ENCODE measurements at places on chromosomes 12 and 14.

DNA sequence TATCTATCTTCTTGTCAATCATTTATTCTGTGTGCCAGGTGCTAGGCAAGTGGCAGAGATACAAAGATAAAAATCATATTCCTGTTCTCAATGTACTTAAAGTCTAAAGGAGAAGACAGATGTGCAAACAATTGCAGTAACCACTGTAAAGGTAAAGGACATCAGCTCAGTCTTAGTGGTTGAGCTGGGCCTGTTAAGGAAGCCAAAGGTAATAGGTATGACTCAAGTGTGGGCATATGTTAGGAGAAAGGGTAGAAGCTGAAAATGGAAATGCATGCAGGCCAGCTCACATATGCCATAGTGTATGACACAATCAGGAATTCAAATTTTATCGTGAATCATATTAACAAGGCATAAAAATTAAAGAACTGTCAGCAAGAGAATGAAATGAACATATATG lies 49.8 kb downstream of the FAR2 start:
- no peak for DNase-seq

DNA sequence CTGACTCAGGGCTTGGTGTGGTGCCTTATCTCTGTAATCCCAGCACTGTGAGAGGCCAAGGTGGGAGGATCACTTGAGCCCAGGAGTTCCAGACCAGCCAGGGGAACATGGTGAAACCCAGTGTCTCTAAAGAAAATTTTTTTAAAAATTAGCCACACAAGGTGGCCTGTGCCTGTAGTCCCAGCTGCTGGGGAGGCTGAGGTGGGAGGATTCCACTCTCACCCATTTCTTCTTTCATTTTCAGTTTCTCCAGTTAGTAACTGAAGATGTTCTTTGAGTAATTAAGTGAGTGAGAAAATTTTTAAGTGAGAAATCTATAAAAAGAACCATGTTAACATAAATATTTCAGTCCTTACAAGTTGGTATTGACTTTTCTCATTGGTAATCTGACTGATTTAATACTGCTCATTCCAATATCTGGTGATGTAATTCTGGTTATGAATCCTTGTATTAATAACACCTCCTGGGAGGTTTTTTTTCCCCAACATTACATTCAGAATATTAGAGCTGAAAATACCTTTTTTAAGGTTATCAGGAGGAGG lies 6.1 kb downstream of the METTL3 start:
- DNase-seq = no peak

DNA sequence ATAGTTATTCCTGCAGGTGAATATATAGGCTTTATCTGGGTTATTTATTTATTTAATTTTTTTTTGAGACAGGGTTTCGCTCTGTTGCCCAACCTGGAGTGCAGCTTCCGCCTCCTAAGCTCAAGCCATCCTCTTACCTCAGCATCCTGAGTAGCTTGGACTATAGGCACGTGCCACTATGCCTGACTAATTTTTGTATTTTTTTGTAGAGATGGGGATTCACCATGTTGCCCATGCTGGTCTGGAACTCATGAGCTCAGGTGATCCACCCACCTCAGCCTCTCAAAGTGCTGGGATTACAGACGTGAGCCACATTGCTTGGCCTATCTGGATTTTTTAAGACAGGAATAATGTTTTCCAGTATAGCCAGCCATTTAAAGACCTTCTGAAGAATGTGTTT lies 2.0 kb downstream of the RAN start:
- no peak for DNase-seq

- DNase-seq = no peak
These were observed 34.3 kb upstream of the LHX5 start for GRCh38 chr12:113505941-113506340.

GRCh38 chr14:58560208-58560607 lies 77.6 kb upstream of the DACT1 start:
- DNase-seq = no peak

DNA sequence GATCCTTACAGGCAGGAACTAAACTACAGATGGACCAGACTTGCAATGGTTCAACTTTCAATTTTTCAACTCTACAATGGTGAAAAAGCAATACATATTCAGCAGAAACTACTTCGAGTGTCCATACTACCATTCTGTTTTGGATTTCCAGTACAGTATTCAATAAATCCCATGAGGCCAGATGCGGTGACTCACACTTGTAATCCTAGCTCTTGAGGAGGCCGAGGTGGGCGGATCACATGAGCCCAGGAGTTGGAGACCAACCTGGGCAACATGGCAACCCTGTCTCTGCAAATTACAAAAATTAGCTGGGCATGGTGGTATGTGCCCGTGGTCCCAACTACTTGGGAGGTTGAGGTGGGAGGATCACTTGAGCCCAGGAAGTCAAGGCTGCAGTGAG lies 336.1 kb downstream of the MED13L start:
- no peak for DNase-seq

GRCh38 chr12:90020436-90020835 lies 311.8 kb upstream of the ATP2B1 start:
- no peak for DNase-seq

DNA sequence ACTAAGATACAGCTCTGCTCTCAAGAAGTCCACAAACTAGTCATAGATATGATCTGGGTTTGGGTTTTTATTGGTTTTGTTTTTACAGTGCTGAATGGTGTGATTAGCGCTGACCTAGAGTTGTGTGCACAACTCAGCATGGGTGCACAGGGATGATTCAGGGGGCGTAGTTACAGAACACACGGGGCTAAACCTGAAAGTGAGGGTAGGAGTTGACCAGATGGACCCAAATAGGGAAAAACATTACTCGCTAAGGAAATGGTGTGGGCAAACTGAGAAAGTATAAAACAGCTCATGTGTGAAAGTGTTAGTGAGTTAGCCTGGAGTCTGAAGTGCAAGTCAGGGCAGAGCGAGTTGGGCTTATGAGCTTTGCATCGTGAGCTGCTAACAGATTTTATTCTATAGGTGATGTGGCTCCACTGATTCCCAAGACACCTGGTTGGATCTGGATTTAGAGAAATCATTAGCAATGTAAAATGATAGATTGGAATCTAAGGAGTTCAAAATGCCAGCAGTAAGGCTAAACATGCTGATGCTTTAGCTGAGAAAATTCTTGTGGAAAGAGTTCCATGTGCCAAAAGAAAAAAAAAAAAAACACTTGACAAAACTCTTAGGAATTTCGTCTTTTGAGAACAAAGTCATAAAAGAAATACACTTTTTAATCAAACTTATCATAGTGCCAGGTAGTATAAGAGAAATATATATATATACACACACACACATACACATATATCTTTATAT lies 134.9 kb downstream of the SLC5A8 start:
- DNase-seq = no peak

- no peak for DNase-seq
These were observed 1.2 kb upstream of the SIX1 start for GRCh38 chr14:60650373-60650961.
